ENCODE measurements at places on chromosomes 5 and 9. TPM values are rescaled to one million over a fixed set of nuclear protein-coding genes. Genes with fewer than 3 reads are reported as not detected.

HMCN2 gene
- polyA plus RNA-seq, result not detected

PCDHGA7 gene
- 0.14 TPM for polyA plus RNA-seq

SLC46A2 gene
- not detected for polyA plus RNA-seq

OLFM1 gene
- 0.25 TPM for polyA plus RNA-seq

CCNJL gene
- 2.1 TPM for polyA plus RNA-seq

TMEM252 gene
- not detected for polyA plus RNA-seq

POLK gene
- 12.1 TPM for polyA plus RNA-seq

CBY3 gene
- polyA plus RNA-seq, result not detected

TRIM32 gene
- 23.8 TPM for polyA plus RNA-seq

COL15A1 gene
- polyA plus RNA-seq, result not detected

GABRP gene
- polyA plus RNA-seq, result 0.06 TPM

CACNA1B gene
- under 0.01 TPM for polyA plus RNA-seq

SOX30 gene
- 0.03 TPM for polyA plus RNA-seq

TAL2 gene
- 0.30 TPM for polyA plus RNA-seq

MAST4 gene
- 19.8 TPM for polyA plus RNA-seq

IL4 gene
- polyA plus RNA-seq, result not detected

DOCK8 gene
- 1.5 TPM for polyA plus RNA-seq

TAS2R1 gene
- not detected for polyA plus RNA-seq

ERCC6L2 gene
- polyA plus RNA-seq, result 15.4 TPM

PCDHA1 gene
- 0.03 TPM for polyA plus RNA-seq

OLFML2A gene
- polyA plus RNA-seq, result 1.1 TPM

SLC27A4 gene
- 17.3 TPM for polyA plus RNA-seq

PCA3 gene
- polyA plus RNA-seq, result not detected

DIMT1 gene
- 49.5 TPM for polyA plus RNA-seq

MLANA gene
- not detected for polyA plus RNA-seq

ZNF354C gene
- polyA plus RNA-seq, result 1.8 TPM

TAF1L gene
- polyA plus RNA-seq, result not detected

SYK gene
- 1.8 TPM for polyA plus RNA-seq

IL17B gene
- polyA plus RNA-seq, result not detected

MEIKIN gene
- not detected for polyA plus RNA-seq

GAS1 gene
- 0.56 TPM for polyA plus RNA-seq

CD14 gene
- polyA plus RNA-seq, result 0.18 TPM

ITGA1 gene
- polyA plus RNA-seq, result 1.2 TPM

ANKH gene
- polyA plus RNA-seq, result 12.9 TPM

PCDHB5 gene
- polyA plus RNA-seq, result 0.09 TPM

PCDHGA8 gene
- polyA plus RNA-seq, result 0.09 TPM

ZNF782 gene
- polyA plus RNA-seq, result 1.4 TPM

SH2D3C gene
- polyA plus RNA-seq, result not detected

ACO1 gene
- polyA plus RNA-seq, result 30.8 TPM

IPPK gene
- 27.5 TPM for polyA plus RNA-seq
